ENCODE measurements at places on chromosomes 3 and 15.

DNA sequence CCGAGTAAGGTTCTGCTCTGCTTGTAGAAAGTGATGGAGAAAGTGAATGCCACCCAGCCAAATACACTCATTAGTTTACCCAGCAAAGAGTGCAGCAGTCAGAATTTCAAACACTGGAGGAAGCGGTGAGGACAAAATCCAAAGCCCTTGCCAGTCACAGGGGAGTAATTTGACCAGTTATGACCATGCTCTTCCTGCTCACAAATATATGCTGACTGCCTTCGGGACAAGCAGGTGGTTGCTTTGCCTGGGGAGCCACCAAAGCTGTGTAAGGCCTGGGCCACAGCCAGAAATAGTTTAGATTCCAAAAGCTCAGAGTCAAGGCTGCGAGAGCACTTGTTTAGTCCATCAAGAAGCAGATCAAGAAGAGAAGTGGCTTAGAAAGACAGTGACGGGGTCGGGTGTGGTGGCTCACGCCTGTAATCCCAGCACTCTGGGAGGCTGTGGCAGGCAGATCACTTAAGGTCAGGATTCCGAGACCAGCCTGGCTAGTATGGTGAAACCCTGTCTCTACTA is 51.0 kb upstream of the ATP13A3 start:
- peak; percentile 77 for DNase-seq

DNA sequence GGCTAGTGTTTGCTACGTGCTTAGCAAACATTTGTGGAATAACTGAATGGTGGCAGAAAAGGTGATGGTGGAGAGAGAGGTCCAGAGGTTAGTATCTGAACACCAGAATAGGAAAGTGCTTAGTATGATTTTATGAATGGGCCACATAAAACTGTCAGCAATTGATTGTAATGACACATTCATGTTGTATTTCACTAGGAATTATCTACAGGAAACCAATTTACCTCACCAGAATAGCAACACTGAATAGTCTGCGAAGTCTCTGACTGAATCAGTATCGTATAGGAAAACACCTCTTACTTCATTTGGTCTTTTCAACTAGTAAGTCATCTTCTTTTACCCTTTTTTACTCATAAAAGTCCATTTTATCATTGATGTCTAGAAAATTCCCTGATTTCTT is 8.2 kb upstream of the ATP11B start:
- DNase-seq, result no peak

- peak; percentile 20 for DNase-seq
These were observed 36.0 kb downstream of the MNS1 start for GRCh38 chr15:56428821-56429458.

- no peak for DNase-seq
These were observed 620 bp upstream of the CMSS1 start for GRCh38 chr3:99817047-99817436.

DNA sequence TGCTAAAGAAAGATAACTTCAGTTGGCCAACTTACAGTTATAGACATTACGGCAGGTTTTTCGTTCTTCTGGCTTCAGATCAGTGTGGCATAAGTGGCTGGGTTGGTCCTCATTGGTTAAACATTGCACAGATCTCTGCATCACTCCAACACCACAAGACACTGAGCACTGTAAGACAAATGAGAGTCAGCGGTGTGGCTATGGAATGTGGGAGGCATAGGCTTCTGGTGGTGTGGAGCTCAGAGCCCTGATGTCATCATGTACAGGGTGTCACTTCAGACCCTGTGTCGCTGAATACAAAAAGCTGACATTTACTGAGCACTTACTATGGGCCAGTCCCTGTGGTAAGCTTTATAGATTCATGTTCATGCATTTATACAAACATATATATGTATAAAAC is 146.0 kb downstream of the ADAMTS9 start:
- DNase-seq, result no peak

- DNase-seq, result no peak
These were observed 9.8 kb downstream of the RTP1 start for GRCh38 chr3:187207062-187207461.

- DNase-seq, result no peak
These were observed 929.2 kb upstream of the CFAP20DC start for GRCh38 chr3:59978979-59979378.

GRCh38 chr15:63701365-63701764 is 104.2 kb downstream of the FBXL22 start:
- no peak for DNase-seq

GRCh38 chr15:85584872-85585271 is 204.5 kb downstream of the AKAP13 start:
- no peak for DNase-seq

GRCh38 chr15:66730168-66731021 is 28.4 kb downstream of the SMAD6 start:
- no peak for DNase-seq

GRCh38 chr15:69035918-69036258 is 21.4 kb downstream of the NOX5 start:
- no peak for DNase-seq

DNA sequence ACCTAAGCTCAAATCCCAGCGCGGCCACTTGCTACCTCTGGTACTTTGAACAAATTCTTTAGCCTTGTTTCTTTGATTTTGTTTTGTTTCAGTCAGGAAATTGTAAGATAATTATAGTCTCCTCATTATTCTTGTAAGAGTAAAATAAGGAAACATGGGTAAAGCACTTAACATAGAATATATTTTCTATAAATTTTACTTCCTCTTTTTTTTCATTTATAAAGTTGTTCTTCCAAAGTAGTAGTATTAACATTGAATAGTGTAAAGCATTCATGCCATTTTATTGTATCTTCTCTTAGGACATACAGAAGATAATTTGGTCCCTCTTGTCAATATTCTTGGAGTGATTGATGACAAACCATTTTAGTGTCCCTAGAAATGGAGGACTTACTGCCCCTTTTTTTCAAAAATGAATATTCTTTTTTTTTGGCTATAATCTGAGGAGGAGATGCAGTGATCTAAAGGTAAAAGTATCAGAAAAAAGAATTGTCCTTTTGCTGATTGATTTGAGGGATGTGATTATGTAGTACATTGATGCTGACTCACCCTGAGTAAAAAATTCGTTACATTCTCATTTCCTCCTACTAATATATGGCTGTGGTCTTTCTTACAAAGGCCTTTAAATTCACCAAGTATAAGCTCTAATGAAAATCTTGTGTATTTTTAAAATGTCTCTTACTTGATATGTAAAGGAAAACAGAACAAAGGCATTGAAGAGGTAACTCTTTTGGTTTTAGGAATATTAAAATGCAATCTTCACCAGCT is 51.0 kb downstream of the ALCAM start:
- DNase-seq, result no peak

DNA sequence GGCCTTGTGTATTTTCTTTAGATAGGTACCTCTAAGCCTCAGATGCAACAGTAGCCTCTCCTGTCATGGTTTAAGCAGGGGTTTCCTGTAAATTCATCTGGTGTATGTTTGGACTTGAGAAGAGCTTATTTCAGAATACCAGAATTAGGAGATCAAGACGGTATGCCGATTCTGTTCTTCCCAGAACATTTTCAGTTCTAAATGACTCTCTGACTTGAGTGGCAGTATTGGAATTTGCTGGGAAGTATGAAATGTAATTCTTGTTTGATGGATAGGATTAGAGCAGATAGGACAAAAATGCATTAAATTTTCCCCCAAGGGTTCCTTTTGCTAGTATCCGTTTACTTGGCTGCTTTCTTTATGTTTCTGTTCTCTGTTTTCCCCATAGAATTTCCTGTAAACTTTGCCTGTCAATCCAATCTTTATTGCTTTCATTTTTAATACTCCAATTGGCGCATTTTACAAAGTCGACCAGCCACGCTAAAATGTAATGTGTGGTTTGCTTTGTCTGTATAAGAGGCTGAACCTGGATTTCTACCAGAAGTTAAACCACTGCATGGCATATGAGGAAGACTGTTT is 612.2 kb downstream of the RBMS3 start:
- no peak for DNase-seq

GRCh38 chr15:81491414-81492096 is 117.5 kb upstream of the TMC3 start:
- peak; percentile 19 for DNase-seq

- peak; percentile 22 for DNase-seq
These were observed 286.7 kb upstream of the TGFBR2 start for GRCh38 chr3:30319713-30320112.

DNA sequence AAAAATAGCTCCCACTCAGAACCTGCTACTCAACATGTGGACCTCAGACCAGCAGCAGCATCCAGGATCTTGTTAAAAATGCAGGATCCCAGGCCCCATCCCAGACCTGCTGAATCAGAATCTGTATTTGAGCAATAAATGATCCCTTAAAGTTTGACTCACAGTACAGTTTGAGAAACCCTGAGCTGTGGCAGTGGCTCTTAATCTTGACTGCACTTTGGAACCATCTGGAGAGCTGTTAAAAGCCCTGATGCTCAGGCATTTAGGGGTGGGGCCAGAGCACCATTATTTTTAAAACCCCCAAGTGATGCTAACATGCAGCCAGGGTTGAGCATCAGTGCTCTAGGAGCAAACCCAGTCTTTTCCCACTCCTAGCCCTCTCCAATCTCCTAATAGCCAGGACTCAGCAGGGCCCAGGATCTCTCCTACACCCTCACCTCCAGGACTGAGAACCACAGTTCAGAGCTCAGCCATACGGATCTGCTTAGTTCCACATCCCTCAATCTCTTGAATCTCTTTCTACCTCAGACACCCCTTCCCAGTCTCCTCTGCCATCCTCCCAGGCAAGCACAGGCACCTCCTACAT is 10.2 kb downstream of the RFTN1 start:
- DNase-seq, result no peak

DNA sequence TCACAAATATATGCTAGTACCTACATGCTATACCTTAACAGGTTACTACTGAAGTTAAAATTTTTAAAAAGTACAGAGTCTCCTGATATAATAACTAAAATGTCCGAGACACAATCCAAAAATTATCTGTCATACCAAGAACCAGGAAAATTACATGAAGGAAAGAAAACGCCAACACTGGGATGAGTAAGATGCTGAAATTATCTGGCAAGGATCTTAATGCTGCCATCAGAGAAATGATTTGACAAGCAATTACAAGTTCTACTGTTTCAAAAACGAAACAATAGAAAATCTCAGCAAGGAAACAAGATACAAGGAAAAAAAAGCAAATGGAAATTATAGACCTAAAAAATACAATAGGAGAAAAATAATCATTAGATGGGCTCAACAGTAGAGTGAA is 92.5 kb downstream of the UBE3A start:
- no peak for DNase-seq

- DNase-seq, result no peak
These were observed 564 bp upstream of the GABPB1 start for GRCh38 chr15:50355619-50355905.

GRCh38 chr3:160691962-160692361 is 15.0 kb downstream of the ARL14 start:
- no peak for DNase-seq

- DNase-seq, result no peak
These were observed 116.7 kb downstream of the LRIG1 start for GRCh38 chr3:66383998-66384745.

DNA sequence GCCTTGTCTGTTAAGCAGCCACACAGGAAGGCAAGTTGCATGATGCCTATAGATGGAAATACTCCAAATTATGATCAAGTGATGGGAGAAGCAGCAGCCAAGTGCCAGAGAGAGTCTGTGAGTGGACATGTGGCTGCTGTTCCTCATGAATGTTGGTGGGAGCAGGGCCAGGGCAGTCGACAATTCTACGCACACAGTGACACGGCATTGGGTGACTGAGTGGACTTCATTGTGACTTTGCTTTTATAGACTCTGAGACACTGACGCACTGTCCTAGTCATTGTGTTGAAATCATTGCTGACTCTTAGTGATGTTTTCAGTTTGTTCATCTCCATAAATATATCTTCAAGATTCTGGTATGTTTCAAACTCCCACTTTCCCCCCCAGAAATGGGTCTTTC is 246.3 kb upstream of the SEMA6D start:
- no peak for DNase-seq

DNA sequence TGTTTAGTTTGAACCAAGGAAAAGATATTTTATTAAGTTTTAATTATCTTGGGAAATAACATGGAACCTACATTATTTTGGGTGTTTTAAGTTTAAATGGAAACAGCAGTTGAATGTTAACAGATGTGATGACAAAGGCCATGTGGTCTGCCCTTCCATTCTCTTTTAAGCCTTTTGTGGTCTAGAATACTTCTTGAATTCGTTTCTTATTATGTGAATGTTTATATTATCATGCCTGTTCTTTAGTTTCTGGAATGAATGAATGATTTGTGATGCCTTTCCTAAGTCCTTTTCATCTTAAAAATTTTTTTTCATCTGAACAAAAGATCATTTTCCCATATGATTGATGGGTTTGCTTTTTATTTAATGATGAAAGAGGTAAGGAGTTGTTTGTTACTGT is 44.6 kb downstream of the SNRK start:
- DNase-seq, result no peak

- DNase-seq, result no peak
These were observed 27.1 kb downstream of the ITPR1 start for GRCh38 chr3:4520033-4520816.

DNA sequence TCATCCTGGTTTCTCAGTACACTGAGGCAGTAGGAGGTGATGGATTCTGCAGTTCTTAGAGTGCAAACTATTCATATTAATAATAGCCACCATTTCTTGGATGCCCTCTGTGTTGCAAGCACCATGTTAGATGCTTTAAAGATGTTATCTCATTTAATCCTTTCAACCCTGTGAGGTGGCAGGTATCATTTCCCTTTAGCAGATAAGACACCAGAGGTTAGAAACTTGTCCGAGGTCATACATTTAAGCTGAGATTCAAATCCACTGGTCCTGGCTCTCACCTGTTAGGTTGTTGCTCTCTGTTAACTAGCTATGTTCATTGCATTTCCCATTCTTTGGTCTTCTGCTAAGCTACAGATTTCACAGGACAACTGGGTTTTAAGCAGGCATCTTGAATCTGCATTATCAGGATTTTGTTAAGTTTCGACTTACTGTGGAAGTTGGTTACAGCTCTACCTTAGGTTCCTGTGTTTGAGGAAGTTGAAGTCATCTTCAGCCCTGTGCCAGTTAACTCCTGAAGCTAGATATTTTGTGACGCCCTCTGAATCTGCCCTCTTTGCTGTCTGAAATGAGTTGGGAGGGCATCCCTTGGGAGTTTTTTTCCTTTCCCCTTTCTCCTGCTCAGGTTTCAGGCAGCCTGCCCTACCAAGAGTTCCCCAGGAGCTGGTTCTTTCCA is 6.4 kb downstream of the PDE8A start:
- DNase-seq, result no peak

DNA sequence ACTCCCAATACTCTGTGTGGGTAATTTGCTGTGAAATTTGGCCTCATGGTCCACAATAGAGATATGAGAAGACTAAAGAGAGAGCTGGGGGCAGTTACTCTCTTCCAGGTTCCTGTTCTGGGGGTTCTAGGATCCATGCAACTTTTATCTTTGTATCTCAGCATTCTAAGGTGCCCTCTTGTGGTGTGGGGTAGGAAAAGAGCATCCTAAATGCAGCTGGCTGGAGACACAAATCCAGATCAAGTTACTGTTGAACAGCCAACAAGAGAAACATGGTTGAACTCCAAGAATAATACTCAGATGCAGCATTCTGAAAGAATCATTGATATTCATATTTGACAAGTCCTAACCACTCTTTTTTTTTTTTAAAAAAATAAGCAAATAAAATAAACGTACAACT is 238.2 kb downstream of the GREM1 start:
- DNase-seq, result peak; percentile 7
